ENCODE measurements at places on chromosomes 3 and 15.

DNA sequence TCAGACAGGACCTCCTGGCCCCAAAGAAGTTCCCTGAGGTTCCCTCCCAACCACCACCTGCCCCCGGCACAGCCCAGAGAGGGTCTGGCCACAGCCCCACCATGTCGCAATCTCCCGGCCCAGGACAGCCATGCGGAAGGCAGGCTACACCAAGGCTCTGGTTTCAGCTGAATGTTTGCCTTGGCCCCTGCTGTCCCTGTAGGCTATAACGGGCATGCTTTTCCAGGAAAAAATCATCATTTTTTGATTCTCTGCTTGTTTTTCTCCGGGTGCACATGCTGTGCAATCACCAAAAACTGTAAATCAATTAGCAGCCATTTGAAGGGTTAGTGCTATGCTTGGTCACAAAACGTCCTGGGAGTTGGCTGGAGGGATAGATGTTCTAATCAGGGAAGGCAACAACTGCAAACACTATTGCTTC, 142.7 kb upstream of the IGF1R start:
- DNase-seq = no peak

DNA sequence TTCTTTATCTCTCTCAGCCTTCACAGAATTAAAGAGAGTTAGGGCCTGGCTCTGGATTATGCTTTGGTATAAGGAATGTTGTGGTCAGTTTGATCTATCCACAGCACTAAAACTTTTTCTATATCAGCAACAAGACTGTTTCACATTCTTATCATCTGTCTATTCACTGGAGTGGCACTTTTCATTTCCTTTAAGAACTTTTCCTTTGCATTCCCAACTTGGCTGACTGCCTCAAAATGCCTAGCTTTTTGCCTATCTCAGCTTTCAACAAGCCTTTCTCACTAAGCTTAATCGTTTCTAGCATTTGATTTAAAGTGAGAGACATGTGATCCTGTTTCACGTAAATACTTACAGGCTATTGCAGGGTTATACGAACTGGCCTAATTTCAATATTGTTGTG, 471.8 kb downstream of the GBE1 start:
- no peak for DNase-seq

DNA sequence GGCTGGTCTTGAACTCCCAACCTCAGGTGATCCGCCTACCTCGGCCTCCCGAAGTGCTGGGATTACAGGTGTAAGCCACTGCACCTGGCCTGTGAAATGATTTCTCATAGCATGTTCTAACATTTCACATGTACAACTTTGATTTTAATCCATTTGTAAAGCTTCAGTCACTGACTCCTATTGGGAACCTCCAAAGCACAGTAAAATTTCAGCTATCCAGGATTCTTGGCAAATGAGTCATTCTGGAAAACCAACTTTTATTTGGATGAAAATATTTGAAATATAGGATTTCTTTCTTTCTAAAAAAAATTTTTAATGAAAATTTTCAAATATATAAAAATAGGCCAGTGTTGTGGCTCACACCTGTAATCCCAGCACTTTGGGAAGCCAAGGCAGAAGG, 2.7 kb upstream of the LMAN1L start:
- DNase-seq = no peak

DNA sequence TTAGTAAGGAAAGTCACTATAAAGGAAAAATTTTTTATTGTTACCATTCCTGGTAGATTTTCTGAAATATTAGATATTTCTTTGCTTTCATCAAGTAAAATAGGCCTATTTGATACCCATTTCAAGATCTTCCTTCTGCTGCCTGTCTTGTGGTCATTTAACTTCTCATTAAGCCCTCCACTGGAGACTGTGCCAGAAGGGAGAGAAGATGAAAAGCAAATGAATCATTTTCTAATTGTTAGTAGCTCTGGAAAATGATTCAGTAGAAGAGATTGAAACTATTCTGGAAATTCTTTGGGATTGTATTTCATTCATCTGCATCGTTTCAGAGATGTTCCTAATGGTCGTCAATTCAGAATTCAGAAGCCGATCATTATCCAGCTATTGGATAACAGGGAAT, 3.2 kb downstream of the KCTD6 start:
- no peak for DNase-seq

GRCh38 chr3:116083683-116084082, 361.6 kb downstream of the LSAMP start:
- DNase-seq = no peak

DNA sequence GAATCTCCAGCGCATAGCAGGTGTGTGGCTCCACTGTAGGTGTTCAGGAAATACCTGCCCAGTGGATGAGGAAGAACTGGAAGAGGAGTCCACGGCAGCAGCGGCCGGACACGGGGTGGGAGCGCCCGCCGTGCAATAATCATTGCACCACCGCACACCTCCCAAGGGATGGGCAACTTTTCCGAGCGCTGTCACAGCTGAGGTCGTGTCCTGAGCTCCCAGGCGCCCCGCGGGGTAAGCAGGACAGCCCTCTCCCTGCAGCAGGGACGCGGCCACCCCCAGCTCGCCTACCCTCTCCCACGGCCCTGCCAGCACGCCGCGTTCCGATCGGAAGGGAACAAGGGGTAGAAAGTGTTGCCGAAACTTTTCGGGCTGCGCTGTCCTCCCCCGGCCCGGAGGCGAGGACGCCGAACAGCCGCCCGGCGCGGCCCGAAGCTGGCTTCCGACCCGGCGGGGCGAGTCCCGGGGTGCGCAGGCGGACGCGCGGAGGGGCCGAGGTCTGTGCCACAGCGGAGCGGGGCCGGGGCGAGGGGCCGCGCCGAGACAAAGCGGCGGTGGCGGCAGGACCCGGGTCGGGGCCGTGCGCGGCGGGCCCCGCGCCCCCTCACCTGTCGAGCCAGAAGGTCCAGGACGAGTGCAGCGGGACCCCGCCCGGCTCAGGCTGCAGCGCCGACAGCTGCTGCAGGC, 475 bp downstream of the EIF4E3 start:
- no peak for DNase-seq

DNA sequence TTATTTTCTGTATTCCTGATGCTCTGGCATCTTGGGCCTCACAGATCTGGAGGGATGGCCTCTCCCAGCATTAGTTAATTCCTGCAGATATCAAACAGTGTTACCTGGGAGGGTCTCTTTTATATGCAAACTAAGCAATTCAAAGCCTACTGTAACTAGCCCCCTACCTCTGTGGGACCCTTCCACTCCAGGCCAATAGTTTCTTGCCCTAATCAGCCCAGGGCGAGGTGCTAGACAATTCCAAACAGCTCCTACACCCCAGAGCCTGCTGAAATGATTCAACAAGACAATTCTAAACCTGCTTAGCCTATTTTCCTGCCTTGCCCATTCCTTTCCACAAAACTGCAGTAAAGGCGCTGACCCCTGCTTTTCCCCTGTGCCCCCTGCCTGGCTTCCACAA, 106.6 kb upstream of the IGSF10 start:
- no peak for DNase-seq

GRCh38 chr15:78127882-78128281, 3.4 kb downstream of the CIB2 start:
- DNase-seq = no peak

DNA sequence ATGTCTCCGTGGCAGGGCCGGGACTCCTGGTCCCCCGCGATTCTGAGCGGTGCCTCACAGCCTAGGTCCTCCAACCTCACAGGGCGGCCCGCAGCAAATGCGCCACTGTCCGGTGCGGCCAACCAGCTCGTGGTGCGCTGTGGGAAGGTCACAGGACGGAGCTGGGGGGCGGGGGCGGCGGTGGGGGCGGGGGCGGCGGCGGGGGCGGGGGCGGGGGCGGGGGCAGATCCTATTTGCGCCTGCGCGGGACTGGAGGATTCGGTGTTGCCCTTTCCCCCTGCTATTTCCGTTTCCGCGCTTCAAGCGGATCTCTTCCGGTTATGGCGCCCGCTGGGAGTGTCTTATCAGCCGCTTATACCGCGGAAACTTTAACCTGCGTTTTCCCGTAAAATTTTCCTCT, 106.7 kb upstream of the SNRPN start:
- DNase-seq = no peak

DNA sequence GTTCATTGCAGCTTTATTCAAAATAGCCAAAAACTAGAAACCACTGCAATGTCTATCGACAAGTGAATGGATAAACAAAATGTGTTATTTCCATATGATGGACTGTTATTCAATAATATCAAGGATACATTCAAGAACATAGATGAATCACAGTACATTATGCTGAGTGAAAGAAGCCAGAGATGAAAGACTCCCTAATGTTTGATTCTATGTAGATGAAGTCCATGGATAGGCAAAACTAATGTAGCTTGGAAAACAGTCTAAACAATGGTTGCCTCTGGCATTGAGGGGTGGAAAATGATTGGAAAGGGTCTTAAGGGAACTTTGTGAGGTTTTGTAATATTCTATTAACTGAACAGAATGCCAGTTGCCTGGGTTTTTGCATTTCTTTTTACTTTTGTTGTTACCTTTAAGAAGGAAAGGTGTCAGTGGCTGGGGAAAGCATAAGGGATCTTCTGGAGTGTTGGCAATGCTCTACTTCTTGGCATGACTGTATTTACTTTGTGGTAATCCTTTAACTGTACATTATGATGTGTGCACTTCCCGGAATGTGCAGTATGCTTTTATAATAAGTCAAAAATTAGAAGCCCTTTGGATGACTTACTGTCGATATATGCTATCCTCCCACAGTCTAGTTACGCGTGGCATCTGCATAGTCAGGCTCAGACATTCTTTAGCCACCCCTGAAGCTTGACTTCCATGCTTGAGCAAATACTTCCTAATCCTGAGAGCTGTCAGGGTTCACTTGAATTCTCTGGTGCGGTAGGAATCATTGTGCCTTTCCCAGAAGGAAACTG, 20.5 kb upstream of the ATP10A start:
- DNase-seq = peak; percentile 91

GRCh38 chr3:124281453-124282316, 289.8 kb upstream of the ROPN1 start:
- no peak for DNase-seq

DNA sequence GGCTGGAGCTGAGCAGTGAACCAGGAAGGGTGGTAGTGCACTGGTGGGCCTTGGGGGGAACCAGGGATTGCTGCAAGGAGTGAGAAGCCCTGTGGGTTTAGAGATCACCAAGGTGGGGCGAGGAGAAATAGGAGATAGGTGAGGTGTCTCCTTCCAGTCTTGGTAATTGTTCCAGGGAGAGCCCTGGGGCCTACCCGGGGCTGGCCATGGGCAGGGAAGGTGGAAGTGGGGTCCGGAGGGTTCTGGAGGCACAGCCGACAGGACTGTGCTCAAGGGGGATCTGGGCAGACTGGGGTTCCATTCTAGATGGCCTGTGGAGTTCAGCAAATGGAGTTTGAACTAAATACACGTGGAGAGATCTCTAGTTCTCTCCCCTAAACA, 4.5 kb downstream of the CHST13 start:
- no peak for DNase-seq

- DNase-seq = no peak
These were observed 19.7 kb upstream of the MFGE8 start for GRCh38 chr15:88932875-88933330.

DNA sequence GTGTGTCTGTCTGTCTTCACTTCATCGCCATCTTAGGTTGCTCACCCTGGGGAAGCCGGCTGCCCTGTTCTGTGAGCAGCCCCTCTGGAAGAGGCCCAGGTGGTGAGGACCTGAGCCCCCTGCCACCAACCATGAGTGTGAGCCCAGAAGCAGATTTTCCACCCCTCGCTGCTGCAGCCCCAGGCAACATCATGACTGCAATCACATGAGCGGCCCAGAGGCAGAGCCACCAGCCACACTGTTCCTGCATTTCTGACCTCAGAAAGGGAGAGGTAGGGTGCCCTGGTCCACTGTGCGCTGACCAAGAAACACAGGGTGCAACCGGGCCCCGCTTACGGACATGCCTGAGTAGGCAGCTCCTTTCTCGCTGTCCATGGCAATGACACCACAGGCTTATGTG, 92.3 kb upstream of the IQSEC1 start:
- no peak for DNase-seq

DNA sequence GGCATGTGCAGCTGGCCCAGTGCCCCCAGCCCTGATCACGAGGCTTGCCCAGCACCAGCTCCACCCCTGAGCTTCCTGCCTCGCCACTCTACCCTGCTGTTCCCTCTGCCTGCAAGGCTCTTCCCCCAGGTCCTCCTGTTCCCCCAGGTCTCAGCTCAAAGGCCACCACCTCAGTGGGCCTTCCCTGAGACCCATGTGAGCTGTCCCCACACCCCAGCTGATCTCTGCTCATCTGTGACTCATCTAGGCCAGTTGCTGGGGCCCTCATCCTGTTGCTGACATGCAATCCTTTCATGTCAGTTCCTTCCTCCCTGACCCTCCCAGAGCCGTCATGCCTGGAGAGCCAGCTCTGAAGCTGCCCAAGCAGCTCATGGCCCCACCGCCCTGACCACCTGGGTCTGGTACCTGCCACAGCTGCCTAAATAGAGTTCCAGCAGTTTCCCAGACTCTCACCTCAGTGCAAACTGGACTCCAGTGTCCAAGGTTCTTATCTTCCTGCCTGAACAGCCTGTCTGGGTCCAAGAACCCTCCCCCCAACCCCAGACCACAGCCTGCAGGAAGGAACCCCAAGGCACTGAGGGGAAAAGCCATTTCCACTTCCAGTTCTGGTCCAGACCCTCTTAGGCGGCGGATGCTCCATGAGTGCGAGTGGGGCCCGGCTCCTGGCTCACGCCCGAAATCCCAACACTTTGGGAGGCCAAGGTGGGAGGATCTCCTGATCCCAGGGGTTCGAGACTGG, 116.6 kb upstream of the IQSEC1 start:
- DNase-seq = peak; percentile 31

DNA sequence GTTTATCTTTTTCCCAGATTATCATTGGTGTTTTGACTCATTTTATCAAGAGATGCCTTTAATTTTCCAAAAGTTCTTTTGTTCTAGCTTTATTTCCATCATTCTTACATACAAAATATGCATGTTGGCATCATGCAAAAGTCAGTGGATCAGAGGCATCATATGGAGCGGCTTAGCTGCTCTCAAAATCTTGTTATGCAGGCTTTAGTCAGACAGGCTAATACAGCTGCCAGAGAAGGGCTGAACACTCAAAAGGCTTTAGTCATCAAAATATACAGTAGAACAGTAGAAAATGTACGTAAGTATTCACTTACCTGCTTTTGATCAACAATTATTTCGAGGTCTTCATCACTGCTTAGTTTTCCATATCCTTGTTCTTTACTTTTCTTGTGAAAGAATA, 65.5 kb downstream of the PEX5L start:
- no peak for DNase-seq

Data from kidney epithelial cell (primary cell).